ENCODE measurements at places on chromosomes 11 and 22. TPM values are rescaled to one million over a fixed set of nuclear protein-coding genes. Genes with fewer than 3 reads are reported as not detected.

RIMBP3C gene
- total RNA-seq = 0.18 TPM

CABP4 gene
- total RNA-seq = 0.73 TPM

MUC15 gene
- total RNA-seq = not detected

C11orf65 gene
- 0.43 TPM for total RNA-seq

MMP1 gene
- not detected for total RNA-seq

OR6A2 gene
- total RNA-seq = 0.53 TPM

PKDREJ gene
- total RNA-seq = not detected

HTR3B gene
- not detected for total RNA-seq

GRCh38 chr11:87006035-87006434 lies 31.7 kb upstream of the TMEM135 start:
- DNase-seq = no peak
- H3K27me3 ChIP-seq = no peaks in the 10 kb centered on the region
- no peaks in the 10 kb centered on the region for H3K36me3 ChIP-seq
- no peak overlapping the region for H3K4me3 ChIP-seq
- no peak overlapping the region for H3K27ac ChIP-seq
- peaks cover 18% of the 10 kb centered on the region for H3K4me1 ChIP-seq

GRCh38 chr11:47552056-47552565 lies 821 bp downstream of the CELF1 start:
- no peaks in the 10 kb centered on the region for H3K27me3 ChIP-seq
- DNase-seq = peak; percentile 29
- H3K4me1 ChIP-seq = peaks cover 34% of the 10 kb centered on the region
- H3K36me3 ChIP-seq = peaks cover 31% of the 10 kb centered on the region
- H3K27ac ChIP-seq = peak overlapping the region; percentile 95

DNA sequence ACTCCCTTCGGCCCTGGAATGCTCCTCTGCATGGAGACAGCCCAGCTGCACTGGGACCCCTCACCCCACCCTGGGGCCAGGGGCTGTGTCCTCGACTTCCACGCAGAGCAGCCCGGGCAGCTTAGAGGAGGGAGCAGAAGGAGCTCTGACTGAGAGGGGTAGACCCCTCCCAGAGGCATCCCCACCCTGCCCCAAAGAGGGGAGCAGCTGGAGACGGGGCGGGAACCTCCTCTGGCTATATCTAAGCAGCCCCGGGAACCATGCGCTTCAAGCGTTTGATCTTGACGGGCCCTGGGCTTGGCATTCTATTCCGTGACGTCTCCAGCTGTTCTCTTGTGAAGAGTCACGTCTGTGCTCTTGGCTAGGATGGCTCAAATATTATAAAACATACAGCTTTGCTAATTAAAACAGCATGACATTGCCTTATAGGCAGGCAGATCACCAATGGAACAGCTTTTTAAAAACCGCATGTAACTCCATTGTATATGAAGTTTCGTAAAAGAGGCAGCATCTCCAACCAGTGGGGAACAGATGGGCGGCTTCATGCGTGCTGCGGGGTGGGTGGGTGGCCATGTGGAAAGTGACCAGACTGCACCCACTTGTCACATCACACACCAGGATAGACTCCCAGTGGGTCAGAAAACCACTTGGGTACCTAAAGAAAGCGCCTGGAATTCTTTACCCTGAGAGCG lies 7.7 kb downstream of the KCNQ1 start:
- peaks cover 2% of the 10 kb centered on the region for H3K4me1 ChIP-seq
- H3K36me3 ChIP-seq = no peaks in the 10 kb centered on the region
- H3K27ac ChIP-seq = no peak overlapping the region
- no peak for DNase-seq
- H3K4me3 ChIP-seq = no peak overlapping the region
- peaks cover 2% of the 10 kb centered on the region for H3K27me3 ChIP-seq

DNA sequence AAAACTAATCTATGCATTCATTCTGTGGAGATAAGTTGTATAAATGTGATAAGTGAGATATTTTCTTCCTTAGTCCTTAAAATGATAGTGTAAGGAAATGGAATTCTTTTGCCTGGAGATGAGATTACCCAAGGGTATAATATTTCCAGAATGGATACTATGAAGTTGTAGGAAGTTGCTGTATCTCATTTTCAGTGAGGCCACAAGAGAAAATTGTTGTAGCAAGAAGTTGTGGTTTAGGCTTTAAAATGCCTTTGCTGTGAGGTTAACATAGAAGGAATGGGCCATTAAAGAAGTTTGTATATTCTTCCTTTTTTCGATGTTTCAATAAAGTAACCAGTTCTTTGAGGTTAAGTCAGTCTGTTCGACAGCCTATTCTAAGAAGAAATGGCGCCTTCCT lies 50.7 kb upstream of the LIN7C start:
- no peak overlapping the region for H3K4me3 ChIP-seq
- no peaks in the 10 kb centered on the region for H3K36me3 ChIP-seq
- H3K27ac ChIP-seq = no peak overlapping the region
- no peak for DNase-seq

- H3K4me1 ChIP-seq = no peaks in the 10 kb centered on the region
- H3K4me3 ChIP-seq = no peak overlapping the region
- H3K36me3 ChIP-seq = no peaks in the 10 kb centered on the region
- no peak for DNase-seq
- no peak overlapping the region for H3K27ac ChIP-seq
Observed at GRCh38 chr22:27003297-27003696, 345.9 kb downstream of the MIAT start.

- H3K36me3 ChIP-seq = peaks cover 31% of the 10 kb centered on the region
- H3K4me3 ChIP-seq = no peak overlapping the region
- H3K4me1 ChIP-seq = peaks cover 26% of the 10 kb centered on the region
- H3K27ac ChIP-seq = no peak overlapping the region
- H3K27me3 ChIP-seq = peaks cover 26% of the 10 kb centered on the region
Observed at GRCh38 chr11:36446135-36446534, 63.9 kb downstream of the TRAF6 start.

- H3K27ac ChIP-seq = peak overlapping the region; percentile 81
- H3K27me3 ChIP-seq = no peaks in the 10 kb centered on the region
- H3K4me1 ChIP-seq = peaks cover 42% of the 10 kb centered on the region
- DNase-seq = no peak
Observed at GRCh38 chr11:47524291-47524874, 28.5 kb downstream of the CELF1 start.

GRCh38 chr11:71987521-71987920 lies 11.2 kb upstream of the IL18BP start:
- H3K4me3 ChIP-seq = no peak overlapping the region
- peaks cover 42% of the 10 kb centered on the region for H3K36me3 ChIP-seq
- no peaks in the 10 kb centered on the region for H3K27me3 ChIP-seq
- H3K27ac ChIP-seq = no peak overlapping the region
- DNase-seq = no peak

DNA sequence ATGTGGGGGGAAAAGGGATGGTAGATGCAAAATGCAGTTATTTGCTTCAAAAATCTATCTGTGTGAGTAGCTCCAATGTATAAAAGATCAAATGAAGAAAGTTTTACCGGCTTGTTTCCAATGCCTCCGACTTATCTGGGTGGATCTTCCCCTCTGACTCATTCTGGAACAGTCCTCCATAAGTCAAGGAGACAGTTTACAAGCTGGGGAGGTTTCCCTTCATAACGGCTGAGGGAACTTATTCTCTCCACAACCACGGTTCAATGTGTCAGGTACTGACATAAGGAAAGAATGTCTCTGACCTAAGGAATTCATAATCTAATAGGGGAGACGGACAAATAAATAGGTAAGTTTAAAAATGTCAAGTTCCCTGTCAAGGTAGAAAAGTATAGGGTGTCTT lies 49.7 kb upstream of the BIRC3 start:
- DNase-seq = no peak
- no peak overlapping the region for H3K4me3 ChIP-seq
- H3K27me3 ChIP-seq = peaks cover 46% of the 10 kb centered on the region
- no peaks in the 10 kb centered on the region for H3K36me3 ChIP-seq
- peaks cover 24% of the 10 kb centered on the region for H3K4me1 ChIP-seq

DNA sequence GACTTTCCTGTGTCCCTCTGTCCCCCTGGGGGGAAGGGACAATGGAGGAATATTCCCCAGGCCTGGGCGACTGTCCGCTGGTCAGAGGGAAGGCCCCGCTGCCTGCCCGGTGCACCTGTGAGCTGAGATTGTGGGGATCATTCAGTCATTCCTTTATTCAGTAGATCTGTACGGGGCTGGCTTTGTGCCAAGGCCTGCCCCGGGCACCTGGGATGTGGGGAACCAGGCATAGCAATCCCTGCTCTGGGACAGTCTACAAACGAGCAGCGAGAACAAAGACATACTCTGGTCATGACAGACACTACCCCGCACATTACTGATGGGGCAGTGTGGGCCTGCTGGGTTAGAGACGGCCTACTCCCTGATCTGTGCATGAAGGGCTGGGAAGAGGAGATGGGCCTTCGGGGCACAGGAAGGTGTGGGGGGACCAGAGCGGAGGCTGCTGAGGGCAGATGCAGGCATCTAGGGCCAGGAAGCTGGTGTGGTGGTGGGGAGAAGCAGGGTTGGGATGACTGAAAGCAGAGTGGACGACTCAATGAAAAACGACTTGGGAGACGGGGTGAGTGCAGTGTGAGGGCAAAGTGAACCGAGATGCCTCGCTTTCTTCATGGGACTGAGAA lies 1.8 kb upstream of the MYO7A start:
- no peaks in the 10 kb centered on the region for H3K36me3 ChIP-seq
- peaks cover 5% of the 10 kb centered on the region for H3K27me3 ChIP-seq
- no peak overlapping the region for H3K4me3 ChIP-seq
- DNase-seq = no peak
- no peak overlapping the region for H3K27ac ChIP-seq

- H3K36me3 ChIP-seq = no peaks in the 10 kb centered on the region
- H3K27ac ChIP-seq = no peak overlapping the region
- peaks cover 12% of the 10 kb centered on the region for H3K27me3 ChIP-seq
- DNase-seq = no peak
- no peak overlapping the region for H3K4me3 ChIP-seq
Observed at GRCh38 chr11:11987503-11988022, 20.9 kb downstream of the DKK3 start.

DNA sequence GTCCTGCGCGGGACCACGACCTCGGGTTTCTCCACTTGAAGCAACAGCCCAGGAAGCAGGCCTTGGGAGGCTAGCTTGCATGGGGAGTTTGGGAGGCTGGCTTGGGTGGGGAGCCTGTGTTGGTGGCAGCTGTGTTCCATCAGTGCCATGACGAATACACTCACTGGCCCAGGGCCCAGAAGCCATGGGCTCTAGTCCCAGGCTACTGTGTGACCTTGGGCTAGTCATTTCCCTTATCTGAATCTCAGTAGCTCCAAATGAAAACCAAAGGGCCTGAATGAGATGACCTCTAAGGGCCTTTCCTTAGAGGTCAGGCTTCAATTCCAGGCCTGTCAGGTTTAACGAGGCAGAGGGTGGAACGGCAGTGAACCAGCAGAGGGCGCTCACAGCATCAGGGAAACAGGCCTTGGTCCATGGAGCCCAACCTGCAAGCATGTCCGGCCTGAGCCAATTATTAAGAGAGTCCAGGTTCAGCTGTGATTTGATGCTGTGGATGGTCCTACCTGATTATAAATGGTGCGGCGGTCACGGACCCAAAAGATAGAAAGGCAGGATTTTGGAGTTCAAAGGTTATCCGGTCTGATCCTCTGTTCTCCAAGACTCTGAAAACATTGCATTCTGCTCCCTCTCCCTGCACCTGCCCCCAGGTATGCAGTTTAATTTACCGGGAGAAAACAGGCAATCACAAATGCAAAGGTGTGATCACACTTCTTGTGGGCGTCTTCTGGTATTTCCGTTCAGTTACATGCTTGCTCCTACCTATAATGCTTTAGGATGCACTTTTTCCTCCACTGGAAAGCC lies 15.9 kb downstream of the PTPN5 start:
- peak; percentile 48 for DNase-seq
- peaks cover 23% of the 10 kb centered on the region for H3K4me1 ChIP-seq
- H3K4me3 ChIP-seq = no peak overlapping the region
- peaks cover 3% of the 10 kb centered on the region for H3K36me3 ChIP-seq
- no peak overlapping the region for H3K27ac ChIP-seq

- no peak overlapping the region for H3K4me3 ChIP-seq
- no peaks in the 10 kb centered on the region for H3K36me3 ChIP-seq
- no peaks in the 10 kb centered on the region for H3K27me3 ChIP-seq
- no peak for DNase-seq
- H3K4me1 ChIP-seq = no peaks in the 10 kb centered on the region
Observed at GRCh38 chr11:87775036-87775435, 400.2 kb downstream of the RAB38 start.

DNA sequence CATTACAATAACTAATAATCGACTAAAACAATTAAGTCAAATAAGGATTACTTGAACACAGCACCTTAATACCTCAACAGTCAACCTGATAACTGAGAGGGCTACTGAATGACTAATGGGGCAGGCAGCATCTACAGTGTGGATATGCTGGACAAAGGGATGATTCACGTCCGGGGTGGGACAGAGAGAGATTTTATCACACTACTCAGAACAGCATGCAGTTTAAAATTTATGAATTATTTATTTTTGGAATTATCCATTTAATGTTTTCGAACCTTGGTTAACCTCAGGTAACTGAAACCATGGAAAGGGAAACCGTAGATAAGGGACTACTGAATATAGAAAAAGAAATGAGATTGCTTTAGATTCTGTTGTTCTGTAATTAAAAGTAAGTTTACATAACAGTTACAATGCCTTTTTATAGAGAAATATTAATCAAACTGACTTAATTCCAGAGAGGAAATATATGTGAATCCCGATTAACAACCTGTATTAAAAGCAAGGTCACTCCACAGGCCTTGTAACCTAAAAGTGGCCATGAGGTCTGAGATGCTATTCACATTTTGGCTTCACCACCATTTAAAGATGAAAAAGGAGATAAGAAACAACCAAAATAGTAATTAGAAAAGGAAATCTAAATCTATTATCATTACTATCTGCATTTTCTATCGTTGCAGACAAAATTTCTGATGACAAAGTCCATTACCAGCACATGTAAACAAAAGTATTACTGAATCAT lies 119.0 kb upstream of the TP53AIP1 start:
- H3K27ac ChIP-seq = no peak overlapping the region
- no peaks in the 10 kb centered on the region for H3K27me3 ChIP-seq
- DNase-seq = no peak
- H3K36me3 ChIP-seq = no peaks in the 10 kb centered on the region
- H3K4me1 ChIP-seq = no peaks in the 10 kb centered on the region

GRCh38 chr11:67412495-67413179 lies 2.8 kb upstream of the CARNS1 start:
- peaks cover 24% of the 10 kb centered on the region for H3K36me3 ChIP-seq
- H3K27me3 ChIP-seq = peaks cover 13% of the 10 kb centered on the region
- H3K4me3 ChIP-seq = no peak overlapping the region
- no peak for DNase-seq
- peaks cover 52% of the 10 kb centered on the region for H3K4me1 ChIP-seq

DNA sequence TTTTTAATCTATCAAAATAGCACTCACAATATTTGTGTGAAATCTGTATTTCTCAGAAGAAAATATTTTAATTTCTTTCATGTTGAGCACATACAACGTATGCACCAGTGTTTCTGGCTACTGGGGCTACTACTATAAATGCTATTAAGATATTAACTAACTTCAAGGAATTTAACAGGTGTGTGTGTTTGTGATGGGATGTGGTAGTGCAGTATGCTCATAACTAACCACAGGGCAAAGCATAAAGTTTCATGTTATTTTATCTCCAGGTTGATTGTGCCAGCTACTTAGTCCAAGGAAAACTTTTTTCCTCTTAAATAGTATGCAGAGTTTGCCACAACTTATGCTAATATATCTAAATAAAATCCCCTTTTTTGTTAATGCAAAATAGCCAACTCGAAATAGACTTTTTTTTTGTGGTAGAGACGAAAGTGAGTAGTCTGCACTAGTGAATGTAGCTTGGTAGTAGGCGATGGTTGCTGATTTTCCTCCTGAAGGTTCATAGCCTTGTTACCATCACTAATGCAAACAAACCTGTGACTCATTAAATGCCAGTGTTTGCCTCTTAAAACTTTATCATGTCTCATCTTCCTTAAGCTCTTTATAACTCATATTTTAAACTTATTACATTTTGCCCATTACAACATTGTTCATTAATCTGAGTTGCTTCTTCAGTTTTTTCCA lies 565.5 kb upstream of the ANO3 start:
- no peaks in the 10 kb centered on the region for H3K4me1 ChIP-seq
- no peak overlapping the region for H3K27ac ChIP-seq
- H3K27me3 ChIP-seq = no peaks in the 10 kb centered on the region
- no peak overlapping the region for H3K4me3 ChIP-seq
- no peak for DNase-seq

Measured in activated T-helper 2 cell treated with anti-CD3 and anti-CD28 coated beads, Interferon-gamma antibody, Interleukin-2, Interleukin-4, amounts not matched to agents 10 μg/mL and 5 μg/mL and 100 μg/mL, durations not matched to agents 14 hours and 24 hours and 36 hours (primary cell).